Kidney epithelial cell (primary cell): ENCODE measurements at places on chromosomes 6 and 20. TPM values are rescaled to one million over a fixed set of nuclear protein-coding genes. Genes with fewer than 3 reads are reported as not detected.

DNA sequence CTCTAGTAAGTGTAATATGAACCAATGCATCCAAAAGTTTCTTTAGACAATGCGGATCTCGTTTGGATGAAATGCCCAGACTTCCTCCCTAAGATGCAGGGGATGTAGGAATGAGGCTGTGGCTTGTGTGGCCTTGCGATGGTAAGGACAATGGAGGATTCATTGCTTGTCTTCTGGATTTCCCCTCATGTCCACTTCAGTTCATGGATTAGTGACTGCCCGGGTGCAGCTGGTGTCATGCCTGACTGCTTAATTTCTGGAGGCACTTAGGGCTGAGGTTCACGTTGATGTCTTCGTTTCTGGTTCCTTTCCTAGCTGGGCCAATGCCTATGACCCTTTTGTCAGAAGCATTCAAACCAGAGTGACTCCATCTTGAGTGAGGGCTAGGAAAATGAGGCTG lies 93.8 kb downstream of the SCP2D1 start:
- DNase-seq: no peak

ASXL1 gene
- 27.5 and 31.6 TPM in 2 replicates for total RNA-seq

LY6G6C gene
- not detected in 2 replicates for total RNA-seq

DNA sequence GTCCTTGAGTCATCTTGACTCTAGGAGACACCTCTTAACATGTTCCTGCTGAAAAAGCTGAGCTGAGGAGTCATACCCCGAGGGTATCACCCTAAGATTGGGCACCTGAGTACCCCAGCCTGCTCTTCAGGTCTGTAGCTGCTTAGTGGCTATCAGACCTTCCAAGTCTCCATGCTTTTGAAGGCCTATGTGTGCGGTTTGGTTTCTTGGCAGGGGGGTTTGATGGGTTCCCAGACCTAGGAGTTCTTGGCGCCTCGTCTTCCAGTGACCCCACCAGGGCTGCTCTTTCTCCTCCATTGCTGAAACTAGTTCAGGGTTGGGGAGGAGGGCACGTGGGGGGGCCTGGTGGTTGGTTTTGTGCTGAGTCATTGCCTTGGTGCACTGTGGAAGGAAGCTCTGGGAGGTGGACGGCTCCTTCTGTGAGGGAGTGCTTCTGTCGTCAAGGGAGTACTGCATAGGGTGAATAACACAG lies 20.1 kb downstream of the IGF2R start:
- DNase-seq: no peak

MUC21 gene
- total RNA-seq: not detected in 2 replicates

BNIP5 gene
- total RNA-seq: 0.07 TPM in 1 of 2 replicates, not detected in the other

DNA sequence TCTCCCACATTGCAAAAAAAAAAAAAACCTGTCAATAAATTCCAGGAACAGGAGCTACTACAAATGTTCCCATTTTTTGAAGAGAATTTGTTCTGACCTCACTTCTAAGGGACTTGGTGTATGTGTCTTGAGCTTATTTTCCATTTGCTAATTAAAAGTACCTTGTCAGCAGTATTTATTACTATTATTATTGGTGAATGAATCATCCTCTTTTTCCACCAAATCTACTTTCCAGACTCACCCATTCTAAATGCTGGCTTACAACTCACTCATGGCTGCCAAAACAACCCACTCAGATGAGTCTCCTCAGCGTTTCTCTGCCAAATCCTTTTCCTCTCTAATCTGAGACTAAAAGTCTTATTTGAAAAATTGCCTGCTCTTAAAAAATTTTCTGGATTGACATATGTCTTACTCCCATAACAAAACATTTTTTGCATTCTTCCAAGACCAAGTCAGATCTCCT lies 33.2 kb upstream of the TASP1 start:
- no peak for DNase-seq

GRCh38 chr6:167469101-167469500 lies 144.2 kb downstream of the TTLL2 start:
- no peak for DNase-seq

BPIFA1 gene
- not detected in 2 replicates for total RNA-seq

HMGCLL1 gene
- 0.07 and 0.25 TPM in 2 replicates for total RNA-seq

DNA sequence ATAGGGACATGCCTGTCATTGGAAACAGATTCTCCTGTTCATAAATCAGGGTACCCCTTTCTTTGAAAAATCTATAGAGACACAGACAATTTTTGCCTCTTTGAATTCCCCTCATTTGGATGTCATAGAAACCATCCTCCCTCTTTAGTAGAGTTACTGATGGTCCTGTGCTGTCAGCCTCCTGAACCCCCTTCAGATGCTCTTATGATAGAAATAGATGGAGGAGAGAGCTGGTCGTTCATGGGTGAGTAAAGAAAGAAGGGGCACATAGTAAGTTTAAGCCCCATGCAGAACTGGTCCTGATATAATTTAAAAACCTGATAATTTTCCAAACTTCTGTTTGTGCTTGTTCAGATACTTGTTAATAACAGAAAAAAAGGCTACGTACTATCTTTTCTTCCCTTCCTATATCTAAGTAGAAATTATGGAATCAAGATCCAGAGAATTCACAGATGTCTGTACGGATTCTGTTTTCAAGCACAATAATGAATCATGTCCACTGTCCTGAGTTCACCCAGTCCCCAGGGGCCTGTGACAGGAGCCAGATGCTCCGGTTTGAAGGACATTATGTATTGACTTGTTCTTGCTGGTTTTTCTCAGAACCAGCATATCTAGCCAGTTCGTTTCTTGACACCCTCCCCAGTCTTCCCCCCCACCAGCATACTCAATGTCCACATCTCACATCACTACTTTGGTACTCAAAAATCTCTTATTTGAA lies 78.1 kb downstream of the NCOA7 start:
- DNase-seq: no peak

BACH2 gene
- 5.0 and 11.6 TPM in 2 replicates for total RNA-seq

NKX2-2 gene
- not detected in 2 replicates for total RNA-seq

FGD2 gene
- total RNA-seq: 0.04 and 0.68 TPM in 2 replicates

DNA sequence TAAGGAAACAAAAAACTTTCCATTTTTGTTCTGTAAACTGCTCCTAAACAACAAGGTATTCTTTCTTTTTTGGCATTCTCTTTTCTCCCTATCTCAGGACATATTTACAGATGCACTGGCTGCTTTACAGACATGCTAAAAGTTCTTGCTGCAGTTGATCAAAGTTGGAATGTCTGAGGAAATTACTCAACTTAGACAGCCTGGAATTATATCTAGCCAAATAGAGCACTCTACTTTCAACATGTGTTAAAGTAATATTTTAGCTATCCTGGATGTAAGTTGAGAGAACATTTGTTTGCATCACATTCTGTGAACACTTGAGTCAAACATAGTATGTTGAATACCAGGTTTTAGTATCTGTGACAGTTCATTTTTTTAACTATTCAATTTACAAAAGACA lies 24.8 kb downstream of the TASP1 start:
- no peak for DNase-seq

- DNase-seq: no peak
Observed at GRCh38 chr6:118187568-118188164, 280.6 kb downstream of the SLC35F1 start.

GRCh38 chr6:36098920-36099647 lies 31.2 kb upstream of the MAPK13 start:
- DNase-seq: no peak

CLPSL2 gene
- not detected in 2 replicates for total RNA-seq

FAM8A1 gene
- 9.8 and 12.3 TPM in 2 replicates for total RNA-seq

- no peak for DNase-seq
Observed at GRCh38 chr6:129978148-129978916, 40.0 kb upstream of the L3MBTL3 start.

DNA sequence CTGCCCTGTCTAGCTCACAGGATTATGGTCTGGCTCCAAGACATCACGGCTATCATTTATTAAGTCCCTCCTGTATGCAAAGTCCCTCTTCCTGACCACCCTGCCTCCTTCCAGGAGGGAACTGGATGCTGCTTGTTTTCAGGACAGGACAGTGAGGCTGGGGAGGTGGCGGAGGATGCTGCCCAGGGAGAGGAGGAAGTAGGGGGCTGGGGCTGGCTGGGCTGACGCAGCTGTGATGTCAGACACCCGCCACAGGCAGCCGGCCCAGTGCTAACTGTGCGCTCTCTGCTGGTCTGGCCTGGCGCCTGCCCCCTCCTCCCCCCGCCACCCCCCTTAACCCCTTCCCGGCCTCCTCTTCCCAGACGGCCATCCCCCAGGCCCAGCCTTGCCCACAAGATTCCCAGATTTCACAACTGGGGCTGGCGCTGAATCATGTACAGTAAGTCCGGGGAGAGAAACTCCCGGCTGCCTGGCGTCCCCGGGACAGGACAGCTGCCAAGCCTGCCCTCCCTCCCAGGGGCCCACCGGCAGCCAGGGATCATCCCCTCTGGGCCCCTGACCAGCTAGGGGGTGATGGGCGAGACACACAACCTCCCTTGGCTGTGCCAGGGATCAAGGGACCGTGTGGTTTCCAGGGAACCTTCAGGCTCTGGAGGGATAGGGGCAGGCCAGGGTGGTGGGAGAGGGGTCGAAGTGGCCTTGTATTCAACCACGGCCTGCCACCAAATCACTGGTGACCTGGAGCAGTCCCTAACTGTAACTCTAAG lies 118.1 kb downstream of the CEBPB start:
- DNase-seq: peak; percentile 91

GRCh38 chr6:1708122-1708521 lies 98.4 kb downstream of the FOXC1 start:
- peak; percentile 49 for DNase-seq

- no peak for DNase-seq
Observed at GRCh38 chr20:62208795-62209755, 11.0 kb downstream of the HRH3 start.

- DNase-seq: no peak
Observed at GRCh38 chr20:58459058-58459750, 56.0 kb downstream of the APCDD1L start.

- DNase-seq: no peak
Observed at GRCh38 chr6:170136541-170137175, 154.2 kb downstream of the DLL1 start.

- no peak for DNase-seq
Observed at GRCh38 chr6:105170059-105170458, 9.8 kb downstream of the POPDC3 start.

SYNGAP1 gene
- total RNA-seq: 3.3 and 4.2 TPM in 2 replicates

DNA sequence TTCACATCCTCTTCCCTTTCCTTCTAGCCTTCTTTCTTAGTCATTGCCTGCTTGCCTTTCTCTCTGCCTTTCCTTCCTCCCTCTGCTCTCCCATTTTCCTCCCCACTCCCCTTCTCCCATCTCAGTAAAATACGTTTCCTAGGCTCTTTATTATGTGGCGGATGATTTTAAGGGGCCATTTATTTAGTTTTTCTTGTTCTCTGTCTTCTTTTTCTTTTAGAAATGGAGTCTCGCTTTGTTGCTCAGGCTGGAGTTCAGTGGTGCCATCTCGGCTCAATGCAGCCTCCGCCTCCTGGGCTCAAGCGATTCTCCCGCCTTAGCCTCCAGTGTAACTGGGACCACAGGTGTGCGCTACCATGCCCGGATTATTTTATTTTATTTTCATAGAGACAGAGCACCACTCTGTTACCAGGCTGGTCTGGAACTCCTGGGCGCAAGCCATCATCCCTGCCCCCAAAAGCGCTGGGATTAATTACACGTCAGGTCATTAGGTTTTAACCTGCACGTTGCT lies 1.5 kb downstream of the MTHFD1L start:
- DNase-seq: no peak
